ENCODE measurements at places on chromosomes 7 and 10.

GRCh38 chr7:98877692-98878364, 504 bp upstream of the TRRAP start:
- DNase-seq: no peak

DNA sequence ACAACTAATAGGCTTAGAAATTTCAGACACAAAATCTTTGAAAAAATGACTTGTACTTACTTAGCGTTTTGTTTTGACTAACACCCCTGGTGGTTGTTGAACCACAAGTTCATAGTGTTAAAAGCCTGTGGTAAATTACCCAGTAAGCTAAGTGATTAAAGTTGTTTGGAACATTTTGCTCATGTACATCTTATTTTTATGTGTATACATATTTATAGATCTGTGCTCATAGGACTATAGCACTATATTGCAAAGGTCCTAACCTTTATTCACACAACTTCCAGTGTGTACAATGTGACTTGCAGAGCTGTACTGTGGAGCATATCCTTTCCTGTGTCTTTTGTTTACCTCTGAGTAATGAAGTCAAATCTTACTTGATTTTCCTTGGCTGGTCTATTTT, 79.6 kb downstream of the BMPR1A start:
- no peak for DNase-seq

GRCh38 chr7:16637379-16637778, 8.2 kb downstream of the ANKMY2 start:
- no peak for DNase-seq

DNA sequence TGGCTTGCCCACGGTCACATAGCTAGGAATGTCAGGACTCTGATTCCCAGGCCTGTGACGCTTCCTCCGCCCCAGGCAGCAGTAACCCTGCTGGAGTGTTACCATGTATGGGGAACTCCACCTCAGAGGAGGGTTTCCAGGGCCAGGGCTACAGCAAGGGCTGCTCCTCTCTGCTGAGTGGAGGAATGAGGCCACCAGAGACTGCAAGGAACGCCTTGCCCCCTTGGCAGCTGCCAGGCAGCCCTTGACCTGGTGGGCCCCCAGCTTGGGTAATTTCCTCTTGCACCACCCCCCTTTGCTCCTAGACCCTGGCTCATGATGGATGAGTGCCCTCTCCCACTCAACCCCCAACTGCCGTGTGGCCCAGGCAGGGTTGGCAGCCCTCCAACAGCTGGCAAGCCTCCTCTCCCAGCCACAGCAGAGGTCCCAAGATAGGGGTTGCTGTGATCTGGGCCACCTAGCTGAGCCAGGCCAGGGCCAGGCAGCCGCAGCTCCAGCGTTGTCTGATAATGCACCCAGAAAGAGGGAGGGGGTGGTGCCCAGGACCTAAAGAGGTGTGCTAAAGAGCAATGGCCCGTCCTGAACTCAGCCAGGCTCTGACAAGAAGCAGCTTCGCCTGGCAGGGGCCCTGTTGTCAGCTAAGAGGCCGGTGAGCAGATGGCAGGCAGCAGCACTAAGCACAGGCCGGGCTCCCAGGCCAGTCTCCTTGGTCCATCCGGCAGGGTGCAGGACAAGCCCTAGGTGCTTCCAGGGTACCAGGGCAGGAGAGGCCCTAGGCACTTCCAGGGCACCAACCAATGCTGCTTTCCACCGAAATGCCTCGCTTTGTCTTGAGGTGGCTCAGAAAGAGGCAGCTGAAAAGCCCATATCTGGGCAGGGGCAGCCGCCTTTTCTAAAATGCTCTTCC, 35.4 kb downstream of the DRGX start:
- DNase-seq: no peak

GRCh38 chr7:76515999-76516443, 5.7 kb downstream of the UPK3B start:
- DNase-seq: no peak

GRCh38 chr10:121041906-121042305, 190.7 kb downstream of the WDR11 start:
- DNase-seq: no peak

- no peak for DNase-seq
Measured at GRCh38 chr7:158053183-158053915, 534.3 kb downstream of the PTPRN2 start.

DNA sequence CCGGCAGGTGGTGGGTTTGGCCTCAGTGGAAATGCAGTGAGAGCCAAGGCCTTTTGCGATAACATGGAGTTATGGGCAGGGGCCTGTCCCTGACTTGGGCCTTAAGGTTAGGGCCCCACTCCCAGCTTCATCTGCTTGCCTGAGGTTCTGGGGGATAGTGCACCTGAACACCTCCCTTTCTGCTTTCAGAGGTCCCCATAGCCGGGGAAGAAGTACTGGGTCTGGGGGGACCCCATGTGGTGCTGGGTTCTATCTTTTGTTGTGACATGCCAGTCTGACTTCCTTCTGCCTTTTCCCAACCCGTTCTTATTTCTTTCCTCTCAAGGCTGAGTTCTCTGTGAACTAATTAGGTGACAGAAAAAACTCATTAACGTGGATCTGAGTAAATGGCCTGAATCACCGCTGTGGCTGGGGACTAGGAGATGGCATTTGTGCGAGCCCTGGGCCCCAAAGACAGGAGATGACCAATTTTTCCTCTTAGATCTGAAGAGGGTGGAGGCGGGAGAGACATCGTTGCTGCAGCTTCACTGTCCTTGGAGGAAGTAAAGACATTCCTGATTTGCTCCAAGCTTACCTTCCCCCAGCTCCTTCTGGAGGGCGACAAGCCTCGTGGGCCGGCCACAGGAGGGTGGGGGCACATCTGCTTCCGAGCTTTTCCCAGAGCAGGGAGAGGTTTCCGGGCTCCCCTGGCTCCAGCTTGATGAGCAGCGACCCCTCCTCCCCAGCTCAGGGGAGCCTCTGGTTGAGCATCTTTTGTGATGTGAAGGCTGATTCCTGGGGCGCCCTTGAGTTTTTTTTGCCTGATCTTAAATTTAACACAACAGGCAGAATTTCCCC, 2.0 kb downstream of the AGAP3 start:
- peak; percentile 40 for DNase-seq

- no peak for DNase-seq
Measured at GRCh38 chr10:35124540-35124939, 2.1 kb upstream of the CREM start.

DNA sequence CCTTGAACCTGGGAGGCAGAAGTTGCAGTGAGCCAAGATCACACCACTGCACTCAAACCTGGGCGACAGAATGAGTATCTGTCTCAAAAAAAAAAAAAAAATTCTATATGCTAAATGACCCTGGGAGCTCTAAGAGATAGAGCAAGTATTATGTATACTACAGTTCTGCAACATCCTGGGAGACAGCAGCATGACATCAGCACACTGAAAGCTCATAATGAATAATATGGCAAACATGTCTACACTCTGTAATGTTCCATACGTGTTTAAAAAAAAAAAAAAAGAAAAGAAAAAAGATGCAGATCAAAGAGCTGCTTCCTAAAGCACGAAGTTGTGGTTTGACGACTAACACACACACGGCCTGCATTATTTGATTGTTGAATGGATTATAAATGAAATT, 72.5 kb downstream of the CUL2 start:
- DNase-seq: no peak

- no peak for DNase-seq
Measured at GRCh38 chr7:6175645-6176044, 96.8 kb downstream of the CYTH3 start.

GRCh38 chr7:94128072-94128471, 123.9 kb upstream of the BET1 start:
- DNase-seq: no peak

GRCh38 chr7:159155410-159155809, 10.7 kb upstream of the VIPR2 start:
- no peak for DNase-seq

DNA sequence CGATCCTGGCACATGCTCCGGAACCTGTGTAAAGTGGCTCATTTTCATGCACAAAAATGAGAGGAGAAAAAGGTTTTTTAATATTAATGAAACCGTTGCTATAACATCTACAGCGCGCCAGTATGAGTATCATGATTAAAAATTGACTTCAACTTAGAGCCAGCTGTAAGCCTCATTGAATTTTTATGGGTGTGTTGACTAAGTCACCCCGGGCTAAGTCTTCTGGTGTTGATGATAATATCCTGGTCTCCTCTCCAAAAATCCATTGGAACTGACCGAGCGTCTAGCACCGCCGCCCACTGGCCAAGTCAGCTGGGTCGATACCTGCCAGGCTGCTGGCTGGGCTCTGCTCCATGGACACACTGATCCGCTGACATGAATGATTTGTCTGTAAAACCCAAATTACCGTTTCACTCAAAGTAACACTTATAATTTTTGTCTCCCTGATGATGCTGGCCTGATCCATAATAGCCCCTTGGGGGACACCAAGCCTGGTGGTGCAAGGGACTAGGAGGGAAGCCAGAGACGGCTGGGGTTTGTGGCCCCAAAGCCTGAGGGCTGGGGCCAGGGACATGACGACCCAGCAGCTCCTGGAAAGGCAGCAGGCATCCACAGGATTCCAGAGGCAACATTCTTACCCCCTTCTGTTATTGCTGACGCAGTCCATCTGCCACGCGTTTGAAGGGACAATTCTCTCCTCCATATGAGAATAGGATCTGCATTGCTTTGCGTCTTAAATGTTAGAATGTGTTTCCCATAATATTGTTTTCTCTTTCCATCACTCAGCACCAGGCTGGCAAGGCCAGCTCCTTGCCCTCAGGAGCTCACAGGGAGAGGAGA, 131.0 kb upstream of the PPP2R2D start:
- no peak for DNase-seq

GRCh38 chr10:62959553-62959952, 143.4 kb upstream of the EGR2 start:
- no peak for DNase-seq

DNA sequence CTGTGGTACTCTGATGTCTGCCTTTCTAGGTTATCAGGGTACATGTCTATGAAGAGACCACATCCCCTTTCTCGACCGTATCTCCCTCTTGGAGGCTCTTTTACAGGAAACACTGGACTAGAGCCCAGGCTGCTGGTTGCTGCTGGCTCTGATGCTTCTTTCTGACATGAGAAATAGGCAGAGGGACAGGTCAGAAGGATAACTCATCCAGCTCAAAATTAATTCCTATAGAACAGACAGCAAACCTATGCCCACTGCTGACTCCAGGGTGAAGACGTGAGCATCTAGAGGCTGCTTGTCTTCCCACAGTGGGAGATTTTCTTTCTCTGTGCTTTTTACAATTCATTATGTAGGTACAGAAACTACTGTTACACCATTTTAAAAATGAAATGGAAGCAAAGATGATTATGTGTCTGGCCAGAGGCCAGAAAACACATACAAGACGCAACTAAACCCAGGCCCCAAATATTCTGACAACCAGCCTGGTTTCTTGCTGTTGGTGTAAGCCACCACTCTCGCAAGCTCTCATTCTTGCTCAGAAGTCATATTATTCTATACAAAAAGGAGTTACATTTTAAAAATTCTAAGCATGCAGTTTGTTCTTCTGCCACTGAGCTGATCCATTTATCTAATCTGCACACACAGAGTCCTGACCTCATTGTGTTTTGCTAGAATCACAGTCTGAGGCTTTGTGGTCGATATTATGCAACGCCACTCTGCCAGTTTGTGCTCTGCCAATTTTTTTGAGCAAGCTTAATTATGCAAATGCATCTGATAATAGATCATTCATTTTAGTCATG, 424.3 kb downstream of the KIF20B start:
- DNase-seq: no peak

All from SW 1271 (cell line).